Cardiac muscle cell (in vitro differentiated cells and primary cell): ENCODE measurements at places on chromosomes 2 and 18. TPM values are rescaled to one million over a fixed set of nuclear protein-coding genes. Genes with fewer than 3 reads are reported as not detected.

TEX44 gene
- not detected in 2 replicates for total RNA-seq

DNA sequence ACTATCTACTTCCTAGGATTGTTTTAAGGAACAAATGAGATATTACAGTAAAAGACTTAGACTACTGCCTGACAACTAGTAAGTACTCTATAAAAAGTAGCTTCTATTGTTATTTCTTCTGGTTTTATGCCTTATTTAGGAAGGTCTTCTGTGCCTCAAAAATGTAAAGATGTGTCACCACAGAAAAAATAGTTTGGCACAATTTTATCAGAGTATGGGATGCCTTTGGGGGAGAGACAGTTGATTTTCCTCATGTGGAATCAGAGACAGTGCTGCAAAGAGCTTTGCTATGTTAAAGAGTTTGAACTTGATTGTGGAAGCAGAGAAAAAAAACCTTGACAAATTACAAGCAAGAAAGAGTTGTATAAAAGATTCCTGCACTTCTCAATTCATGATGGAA, 98.4 kb downstream of the EHBP1 start:
- DNase-seq, result no peak

GRCh38 chr2:181924336-181924735, 32.8 kb downstream of the ITPRID2 start:
- DNase-seq, result no peak

DNA sequence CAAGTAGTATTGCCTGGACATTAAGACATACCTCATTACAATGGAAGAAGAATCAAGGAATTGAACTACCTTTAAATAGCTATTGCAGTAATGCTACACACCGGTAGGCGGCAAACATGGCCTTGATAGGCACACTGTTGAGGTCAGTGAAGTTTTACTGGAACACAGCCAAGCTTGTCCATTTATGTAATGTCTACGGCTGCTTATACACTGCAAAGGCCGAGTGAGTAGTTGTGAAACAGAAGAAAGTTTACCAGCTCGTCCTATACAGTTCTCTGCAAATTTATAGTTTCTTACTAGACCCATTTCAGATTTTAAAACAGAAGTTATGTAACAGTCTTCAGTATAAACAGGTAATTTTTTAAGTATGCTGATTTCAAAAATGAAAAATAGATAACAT, 38.8 kb downstream of the PPP4R1 start:
- peak; percentile 99 for DNase-seq

DNA sequence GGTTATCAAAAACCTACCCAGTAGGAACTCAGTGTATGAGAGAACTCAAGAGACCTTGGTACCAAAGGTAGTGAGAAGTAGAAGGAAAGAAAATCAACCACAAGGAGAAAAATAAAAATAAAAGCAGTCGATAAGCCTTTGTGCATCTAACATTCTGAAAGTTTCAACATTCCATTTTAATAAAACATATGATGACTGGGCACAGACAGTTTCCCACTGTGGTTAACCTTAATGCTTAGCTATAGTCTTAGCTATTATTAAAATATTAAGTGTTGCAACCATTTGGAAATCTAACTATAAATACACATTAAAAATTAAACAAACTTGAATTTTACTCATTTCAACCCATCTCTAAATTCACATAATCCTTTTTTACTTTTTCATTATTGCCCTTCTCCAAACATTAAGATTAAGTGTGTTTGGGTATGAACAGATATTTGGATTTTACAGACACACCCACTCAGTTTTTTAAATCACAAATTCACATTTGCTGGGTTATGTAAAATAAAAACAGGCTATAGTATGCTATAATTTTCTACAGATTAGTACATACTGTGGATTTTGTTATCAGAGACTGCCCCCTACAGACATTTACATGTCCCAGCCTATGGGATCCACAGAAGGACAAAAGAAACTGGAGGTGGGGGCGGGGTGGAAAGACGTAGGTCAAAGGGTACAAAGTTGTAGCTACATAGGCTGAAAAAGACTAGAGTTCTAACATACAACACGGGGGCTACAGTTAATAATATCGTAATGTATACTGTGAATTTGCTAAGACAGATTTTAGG, 32.8 kb downstream of the SRBD1 start:
- peak; percentile 59 for DNase-seq

DNA sequence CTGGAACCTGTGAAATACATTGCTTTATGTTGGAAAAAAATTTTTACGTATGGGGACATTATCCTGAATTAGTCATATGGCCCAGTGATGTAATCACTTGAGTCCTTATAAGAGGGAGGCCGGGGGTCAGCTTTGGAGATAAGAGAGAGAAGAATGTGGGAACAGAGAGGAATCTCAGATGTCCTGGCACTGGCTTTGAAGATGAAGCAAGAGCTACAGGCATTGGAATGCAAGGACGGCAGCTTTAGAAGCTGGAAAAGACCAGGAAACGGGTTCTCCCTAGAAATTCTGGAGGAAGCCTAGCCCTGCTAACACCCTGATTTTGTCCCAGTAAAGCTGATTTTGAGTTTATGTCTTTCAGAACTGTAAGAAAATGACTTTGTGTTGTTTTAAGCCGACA, 1129.9 kb upstream of the GYPC start:
- no peak for DNase-seq

- no peak for DNase-seq
Observed at GRCh38 chr2:203706403-203706802, at the start of gene CD28. Gene CD28, plus strand, starts transcription at chr2:203706639. Its CDS starts 58 bp downstream, at chr2:203706697.

GRCh38 chr2:235636546-235636945, 142.7 kb downstream of the AGAP1 start:
- no peak for DNase-seq

DNA sequence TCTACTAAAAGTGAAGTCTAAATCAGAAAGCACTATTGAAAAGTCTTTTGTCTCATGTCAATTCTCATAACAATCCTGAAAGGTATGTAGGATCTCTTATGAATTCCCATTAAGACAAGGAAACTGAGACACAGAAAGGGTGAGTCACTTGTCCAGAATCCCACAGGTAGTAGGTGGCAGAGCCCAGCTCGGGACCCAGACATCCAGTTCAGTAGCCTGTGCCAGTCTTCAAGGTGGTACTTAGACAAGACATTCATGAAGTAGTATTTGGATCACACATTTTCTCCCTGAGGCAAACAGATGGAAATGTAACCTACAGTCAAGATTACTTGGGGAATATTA, 14.8 kb upstream of the PARD3B start:
- no peak for DNase-seq
